Neural progenitor cell (in vitro differentiated cells): ENCODE measurements at places on chromosomes 2 and 18. TPM values are rescaled to one million over a fixed set of nuclear protein-coding genes. Genes with fewer than 3 reads are reported as not detected.

GRCh38 chr2:142827170-142827569, 50.3 kb upstream of the KYNU start:
- DNase-seq = no peak

DNA sequence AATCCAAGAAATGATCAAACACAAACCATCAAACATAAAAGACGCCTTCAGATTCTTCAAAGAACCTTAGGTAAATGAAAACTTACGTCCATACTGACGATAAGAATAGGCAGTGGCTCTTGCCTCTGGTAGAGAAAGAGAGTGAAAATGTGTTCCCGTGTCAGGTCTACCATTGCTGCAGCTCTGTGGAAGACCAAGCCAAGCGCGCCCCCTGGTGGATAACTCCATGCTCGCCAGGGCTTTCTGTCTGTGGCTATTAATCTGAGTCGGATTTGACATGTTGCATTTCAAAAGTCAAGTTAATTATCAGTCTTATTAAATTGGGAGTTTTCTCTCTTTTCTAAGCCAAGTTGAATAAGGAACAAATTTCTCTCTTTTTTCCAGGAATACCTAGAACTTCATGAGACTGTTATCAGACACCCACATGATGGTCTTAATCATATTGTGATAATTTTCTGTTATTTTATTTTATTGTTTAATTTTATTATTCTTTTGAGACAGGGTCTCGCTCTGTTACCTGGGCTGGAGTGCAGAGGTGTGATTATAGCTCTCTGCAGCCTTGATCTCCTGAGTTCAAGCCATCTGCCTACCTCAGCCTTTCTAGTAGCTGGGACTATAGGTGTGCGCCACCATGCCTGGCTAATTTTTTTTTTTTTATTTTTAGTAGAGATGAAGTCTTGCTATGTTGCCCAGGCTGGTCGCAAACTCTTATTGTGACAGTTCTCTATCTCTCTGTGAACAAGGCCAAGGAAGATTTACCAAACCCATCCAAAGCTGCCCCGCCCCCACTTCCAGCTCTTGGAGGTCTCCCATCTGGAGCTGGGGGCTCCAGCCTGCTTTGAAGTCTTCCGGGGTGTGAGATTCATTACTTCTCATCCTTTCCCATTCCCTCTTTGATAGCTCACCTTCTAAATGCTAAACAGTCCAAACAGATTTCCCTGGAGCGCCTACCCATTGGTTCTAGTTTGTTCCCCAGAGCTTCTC, 15.8 kb upstream of the ZAP70 start:
- DNase-seq = peak; percentile 90

DNA sequence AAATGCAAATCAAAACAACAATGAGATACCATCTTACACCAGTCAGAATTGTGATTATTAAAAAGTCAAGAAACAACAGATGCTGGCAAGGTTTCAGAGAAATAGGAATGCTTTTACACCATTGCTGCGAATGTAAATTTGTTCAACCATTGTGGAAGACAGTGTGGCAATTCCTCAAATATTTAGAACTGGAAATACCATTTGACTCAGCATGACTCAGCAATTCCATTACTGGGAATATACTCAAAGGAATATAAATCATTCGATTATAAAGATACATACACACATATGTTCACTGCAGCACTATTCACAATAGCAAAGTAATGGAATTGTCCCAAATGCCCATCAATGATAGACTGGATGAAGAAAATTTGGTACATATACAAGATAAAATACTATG, 516.7 kb downstream of the ERBB4 start:
- no peak for DNase-seq

DNA sequence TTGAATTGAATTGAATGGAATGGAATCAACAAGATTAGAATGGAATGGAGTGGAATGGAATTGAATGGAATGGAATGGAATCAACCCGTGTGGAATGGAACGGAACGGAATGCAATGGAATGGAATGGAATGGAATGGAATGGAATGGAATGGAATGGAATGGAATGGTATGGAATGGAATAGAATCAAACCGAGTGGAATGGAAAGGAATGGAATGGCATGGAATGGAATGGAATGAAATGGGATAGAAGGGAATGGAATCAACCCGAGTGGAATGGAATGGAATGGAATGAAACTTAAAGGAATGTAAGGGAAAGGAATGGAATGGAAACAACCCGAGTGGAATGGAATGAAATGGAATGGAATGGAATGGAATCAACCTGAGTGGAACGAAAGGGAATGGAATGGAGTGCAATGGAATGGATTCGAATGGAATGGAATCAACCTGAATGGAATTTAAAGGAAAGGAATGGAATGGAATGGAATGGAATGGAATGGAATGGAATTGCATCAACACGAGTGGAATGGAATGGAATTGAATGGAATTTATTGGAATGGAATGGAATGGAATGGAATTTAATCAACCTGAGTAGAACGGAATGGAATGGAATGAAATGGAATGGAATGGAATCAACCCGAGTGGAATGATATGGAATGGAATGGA, 1146.6 kb downstream of the RPIA start:
- no peak for DNase-seq

DNA sequence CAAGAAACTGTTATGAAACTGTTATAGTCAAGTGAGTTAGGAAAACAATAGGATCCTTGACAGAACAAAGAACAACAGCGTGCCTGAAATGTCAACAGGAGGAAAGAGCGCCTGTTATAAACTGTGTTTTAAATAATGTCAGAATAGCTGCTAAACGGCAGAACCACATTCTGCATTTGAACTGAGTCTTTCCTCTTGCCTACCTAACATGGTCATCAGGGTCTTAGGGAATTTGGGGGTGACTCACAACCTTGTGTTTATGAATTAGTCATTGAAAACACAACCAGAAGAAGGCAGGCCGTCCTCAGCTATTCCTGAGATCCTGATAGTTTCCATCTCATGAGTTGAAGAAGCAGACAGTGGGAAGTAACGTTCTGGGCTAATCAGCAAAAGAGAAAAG, 222.0 kb upstream of the FN1 start:
- no peak for DNase-seq

DNA sequence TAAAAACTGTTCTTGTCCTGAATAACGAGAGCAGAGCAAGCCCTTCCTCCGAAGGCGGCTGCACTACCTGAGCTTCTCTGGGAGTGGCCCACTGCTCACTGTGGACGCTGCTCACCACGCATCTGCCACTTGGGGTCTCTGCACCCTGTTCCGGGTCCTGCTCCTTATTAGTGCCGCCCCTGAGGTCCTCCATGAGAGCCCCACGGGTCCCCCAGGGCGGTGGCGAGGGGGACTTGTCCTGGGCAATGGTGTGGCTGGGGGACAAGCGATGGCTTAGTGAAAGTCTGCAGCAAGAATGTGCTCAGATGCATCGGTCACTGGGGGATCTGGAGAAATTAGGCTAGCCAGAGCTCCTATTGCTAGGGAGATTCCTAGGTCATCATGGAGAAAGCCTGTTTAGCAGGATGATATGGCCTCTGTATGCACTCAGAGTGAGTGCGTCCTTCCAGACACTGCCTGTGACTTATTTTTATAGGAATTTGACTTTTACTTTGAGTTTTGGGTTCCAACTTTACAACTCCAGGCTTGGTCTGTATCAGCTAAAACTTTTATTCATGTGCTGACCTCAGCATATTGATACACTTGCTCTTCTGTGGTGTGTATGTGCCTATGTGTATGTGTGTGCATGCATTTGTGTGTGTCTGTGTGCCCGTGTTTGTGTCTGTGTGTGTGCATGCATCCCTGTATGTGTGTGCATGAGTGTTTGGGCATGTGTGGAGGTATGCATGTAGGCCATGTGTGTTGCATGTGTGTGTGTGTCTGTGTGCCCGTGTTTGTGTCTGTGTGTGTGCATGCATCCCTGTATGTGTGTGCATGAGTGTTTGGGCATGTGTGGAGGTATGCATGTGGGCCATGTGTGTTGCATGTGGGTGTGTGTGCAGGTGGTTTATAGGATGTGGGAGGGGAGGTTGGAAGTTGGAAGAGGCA, 129.5 kb downstream of the SNTG2 start:
- no peak for DNase-seq

GRCh38 chr18:8808001-8808400, 102.6 kb downstream of the MTCL1 start:
- no peak for DNase-seq

GRCh38 chr18:7577706-7578105, 10.6 kb downstream of the PTPRM start:
- peak; percentile 88 for DNase-seq

DNA sequence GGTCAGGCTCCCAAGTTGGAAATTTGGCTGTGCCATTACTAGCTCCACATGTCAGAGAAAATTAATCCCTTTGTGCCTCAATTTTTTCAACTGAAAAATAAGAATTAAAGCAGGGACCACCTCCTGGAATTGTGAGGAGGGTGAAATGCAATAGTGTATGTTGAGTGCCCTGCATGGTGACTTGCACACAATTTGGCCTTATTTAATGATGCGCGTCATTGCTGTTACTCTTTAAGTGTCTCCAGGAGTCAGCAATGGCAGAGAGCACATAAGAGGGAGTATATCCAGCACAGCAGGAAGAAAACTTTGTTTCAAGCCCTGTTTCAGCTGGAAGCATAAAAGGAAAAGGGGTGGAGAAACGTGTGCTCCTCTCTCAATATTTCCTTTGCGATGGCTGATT, 215.8 kb downstream of the ALK start:
- no peak for DNase-seq

- DNase-seq = peak; percentile 54
These were observed 132.1 kb downstream of the WDSUB1 start for GRCh38 chr2:159154366-159154765.

DNA sequence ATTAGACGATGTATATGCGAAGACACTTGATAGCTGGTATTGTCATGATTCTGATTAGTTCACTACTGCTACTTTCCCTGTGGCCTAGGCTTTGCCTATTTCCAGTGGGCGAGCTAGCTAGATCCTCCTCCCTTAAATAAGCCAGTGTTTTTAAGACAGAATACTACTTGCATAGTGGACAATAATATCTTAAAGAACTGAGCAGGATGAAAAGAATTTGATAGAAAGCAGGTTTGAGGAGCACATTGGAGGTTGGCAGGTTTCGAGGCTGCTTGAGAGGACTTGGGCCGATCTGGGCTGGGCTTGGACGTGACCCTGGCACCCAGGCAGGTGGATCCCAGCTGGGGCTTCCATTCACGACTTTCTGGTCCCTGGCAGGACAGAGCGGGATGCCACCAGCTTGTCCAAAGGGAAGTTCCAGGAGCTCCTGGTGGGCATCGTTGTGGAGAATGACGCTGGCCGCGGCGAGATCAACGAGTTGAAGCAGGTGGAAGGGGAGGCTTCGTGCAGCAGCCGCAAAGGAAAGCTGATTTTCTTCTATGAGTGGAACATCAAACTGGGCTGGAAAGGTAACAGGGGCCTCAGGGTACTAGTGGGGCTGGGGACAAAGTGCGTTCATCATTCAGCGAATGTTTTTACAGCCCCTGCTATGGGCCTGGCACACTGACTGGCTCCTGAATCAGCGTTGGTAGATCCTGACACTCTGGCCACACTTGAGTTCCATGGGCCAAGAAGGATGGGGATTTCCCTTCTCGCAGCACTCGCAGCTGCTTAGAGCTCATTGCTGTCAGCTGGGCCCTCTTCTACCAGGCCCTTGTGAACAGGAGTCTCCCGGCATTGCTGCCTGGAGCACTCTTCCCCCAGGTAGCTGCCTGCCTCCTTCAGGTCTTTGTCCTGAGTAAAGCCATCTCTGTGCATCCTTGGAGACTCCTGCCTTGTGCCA, 16.9 kb downstream of the C2orf74 start:
- DNase-seq = no peak

GRCh38 chr2:20594048-20594750, 56.7 kb downstream of the HS1BP3 start:
- DNase-seq = no peak

- no peak for DNase-seq
These were observed 1156.3 kb upstream of the CRIM1 start for GRCh38 chr2:35199298-35199697.

DNA sequence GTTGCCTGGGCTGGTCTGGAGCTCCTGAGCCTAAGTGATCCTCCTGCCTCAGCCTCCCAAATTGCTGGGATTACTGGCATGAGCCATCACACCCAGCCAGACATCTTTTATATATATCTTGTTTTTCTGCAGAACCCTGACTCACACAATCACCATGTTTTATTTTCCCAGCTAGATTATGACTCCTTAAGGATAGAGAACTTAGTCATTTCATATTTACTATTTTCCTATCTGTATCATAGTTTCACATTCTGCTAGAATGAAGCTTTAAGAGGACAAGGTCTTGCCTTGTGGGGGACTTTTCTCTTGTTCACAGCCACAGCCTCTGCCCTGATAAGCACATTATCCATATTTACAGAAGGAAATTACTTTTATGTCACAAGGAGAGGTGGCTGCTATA, 73.9 kb downstream of the LBH start:
- DNase-seq = no peak

- DNase-seq = no peak
These were observed 19.8 kb downstream of the SPIRE1 start for GRCh38 chr18:12637901-12638643.

DNA sequence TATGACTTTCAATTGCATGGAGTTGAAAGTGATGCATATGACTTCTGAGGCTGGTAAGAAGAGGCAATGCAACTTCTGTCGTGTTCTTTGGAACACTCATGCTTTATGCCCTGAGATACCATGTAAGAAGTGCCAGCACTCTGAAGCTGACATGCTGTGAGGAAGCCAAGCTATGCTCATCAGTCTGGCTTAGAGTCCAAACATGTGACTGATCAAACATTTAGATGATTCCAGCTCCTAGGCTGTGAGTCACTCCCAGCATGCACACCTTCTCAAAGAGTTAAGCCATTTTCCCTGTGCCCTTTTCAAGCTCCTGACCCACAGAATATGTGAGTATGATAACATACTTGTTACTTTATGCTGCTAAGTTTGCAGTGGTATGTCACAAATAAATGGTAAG, 15.8 kb upstream of the VRK2 start:
- DNase-seq = no peak

GRCh38 chr2:219506802-219507526, 7.3 kb upstream of the ASIC4 start:
- DNase-seq = peak; percentile 41

GRCh38 chr2:216551234-216552068, 52.8 kb downstream of the RPL37A start:
- no peak for DNase-seq

The TXNDC2 gene
- total RNA-seq = not detected in 2 replicates

The GALR1 gene
- not detected in 2 replicates for total RNA-seq

The CHRND gene
- total RNA-seq = 0.19 TPM in 1 of 2 replicates, not detected in the other

The CYP27C1 gene
- 3.0 and 3.8 TPM in 2 replicates for total RNA-seq

The TCF23 gene
- total RNA-seq = 0.03 TPM in 1 of 2 replicates, not detected in the other

The IFT172 gene
- 20.3 and 30.0 TPM in 2 replicates for total RNA-seq

The C2orf81 gene
- 1.8 and 6.0 TPM in 2 replicates for total RNA-seq

The XDH gene
- 5.0 and 7.5 TPM in 2 replicates for total RNA-seq

The PRKAG3 gene
- total RNA-seq = not detected in 2 replicates

The SFTPB gene
- total RNA-seq = not detected in 2 replicates

The FBLN7 gene
- 7.8 and 18.4 TPM in 2 replicates for total RNA-seq

The DSC1 gene
- total RNA-seq = not detected in 2 replicates

The MPP4 gene
- total RNA-seq = not detected in 2 replicates

The CREB1 gene
- 118 and 164 TPM in 2 replicates for total RNA-seq

The CFAP65 gene
- total RNA-seq = 0.22 and 0.80 TPM in 2 replicates
